ENCODE measurements at places on chromosomes 6 and 20. TPM values are rescaled to one million over a fixed set of nuclear protein-coding genes. Genes with fewer than 3 reads are reported as not detected.

DNA sequence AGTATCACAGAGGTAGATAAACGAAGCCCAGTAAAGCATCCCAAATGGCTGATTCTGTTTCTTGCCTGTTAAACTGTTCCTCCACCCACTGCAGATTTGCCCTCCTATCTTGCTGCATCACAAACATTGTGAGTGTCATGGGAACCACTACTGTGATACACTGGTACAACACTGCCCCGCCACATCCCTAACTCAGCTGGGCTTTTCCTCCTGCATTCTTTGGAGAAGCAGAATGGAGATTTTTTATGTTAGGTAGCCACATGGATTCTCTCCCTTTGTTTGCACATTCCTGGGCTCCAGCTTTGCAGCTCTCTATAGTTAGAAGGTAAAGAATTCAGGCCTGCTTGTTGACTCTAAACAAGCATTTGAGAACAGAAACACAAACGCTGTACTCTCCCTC lies 234.1 kb downstream of the TMEM242 start:
- DNase-seq = no peak

GRCh38 chr6:79526897-79527296 lies 10.3 kb downstream of the LCA5 start:
- no peak for DNase-seq

- no peak for DNase-seq
Measured at GRCh38 chr20:40055711-40056110, 633.3 kb downstream of the MAFB start.

Gene THEMIS
- 0.99 TPM for total RNA-seq
